ENCODE measurements at places on chromosomes 4 and X.

DNA sequence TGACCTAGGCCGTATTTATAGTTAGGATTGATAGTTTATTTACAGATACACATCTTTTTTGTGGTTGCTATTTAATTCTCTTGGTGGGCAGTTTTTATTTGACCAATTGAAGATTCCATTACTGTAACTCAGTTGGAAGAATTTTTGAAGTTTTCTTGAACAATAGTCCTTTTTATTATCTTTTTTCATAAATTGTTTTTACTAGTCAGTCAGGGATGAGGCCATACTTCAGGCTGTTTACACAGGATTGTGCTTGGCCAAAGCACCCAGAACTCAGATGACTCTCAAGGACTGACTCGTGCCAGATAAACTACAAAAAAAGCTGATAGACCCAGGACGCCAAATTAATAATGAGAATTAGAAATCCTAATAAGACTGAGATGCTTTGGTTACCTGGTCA is 7.0 kb downstream of the HERC3 start:
- no peak for DNase-seq

- no peak for DNase-seq
Measured at GRCh38 chrX:15158350-15158735, 111.5 kb downstream of the ASB9 start.

DNA sequence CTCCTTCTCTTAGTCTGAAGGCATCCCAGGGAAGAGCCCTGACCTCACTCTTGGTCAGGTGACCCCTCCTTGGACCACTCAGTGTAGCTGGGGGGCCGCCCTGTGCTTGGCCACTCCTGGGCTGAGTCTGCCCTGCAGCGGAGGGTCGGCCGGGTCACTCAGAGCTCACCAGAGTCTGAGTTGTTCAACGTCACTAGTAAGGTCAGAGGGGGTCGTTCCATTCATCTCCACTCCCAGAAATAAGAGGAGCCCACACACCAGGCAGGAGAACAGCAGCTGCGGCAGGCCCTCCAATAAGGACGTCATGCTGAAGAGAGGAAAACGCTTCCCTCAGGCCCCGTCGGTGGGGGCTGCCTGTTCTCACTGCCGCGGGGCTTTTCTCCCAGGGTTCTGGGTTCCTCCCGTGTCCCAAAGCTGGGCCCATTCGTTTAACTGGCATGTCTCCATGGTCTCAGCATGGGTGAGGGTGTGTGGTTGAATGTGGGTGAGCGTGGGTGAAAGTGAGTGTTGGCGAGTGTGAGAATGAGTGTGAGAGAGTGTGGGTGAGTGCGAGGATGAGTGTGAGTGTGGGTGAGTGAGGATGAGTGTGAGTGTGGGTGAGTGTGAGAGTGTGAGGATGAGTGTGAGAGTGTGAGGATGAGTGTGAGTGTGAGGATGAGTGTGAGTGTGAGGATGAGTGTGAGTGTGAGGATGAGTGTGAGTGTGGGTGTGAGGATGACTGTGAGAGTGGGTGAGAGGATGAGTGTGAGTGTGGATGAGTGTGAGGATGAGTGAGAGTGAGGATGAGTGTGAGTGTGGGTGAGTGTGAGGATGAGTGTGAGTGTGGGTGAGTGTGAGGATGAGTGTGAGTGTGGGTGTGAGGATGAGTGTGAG is 47.7 kb downstream of the ING2 start:
- no peak for DNase-seq

- no peak for DNase-seq
Measured at GRCh38 chr4:154081391-154081790, 292.5 kb upstream of the SFRP2 start.

- no peak for DNase-seq
Measured at GRCh38 chr4:20483416-20483815, 216.8 kb upstream of the PACRGL start.

DNA sequence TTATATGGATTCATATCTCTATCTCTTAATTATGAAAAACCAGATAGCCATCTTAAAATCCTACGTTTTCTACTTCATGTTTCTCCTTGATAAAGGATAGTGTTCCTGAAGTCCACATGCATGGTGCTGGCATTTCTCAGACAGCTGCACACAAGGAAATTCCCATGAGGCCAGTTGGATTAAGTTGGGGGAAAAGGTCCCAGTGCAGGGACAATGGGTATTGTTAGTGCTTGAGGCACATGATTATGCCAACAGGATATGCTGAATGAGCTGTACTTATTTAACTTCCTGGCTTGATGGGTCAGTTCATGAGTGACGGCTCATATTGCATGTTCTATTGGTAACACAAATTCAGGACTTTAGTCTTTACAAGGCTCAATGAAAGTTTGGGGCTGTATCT is 913.9 kb upstream of the NDST4 start:
- no peak for DNase-seq

GRCh38 chr4:17327591-17327990 is 184.3 kb downstream of the QDPR start:
- DNase-seq: no peak

- DNase-seq: no peak
Measured at GRCh38 chr4:10028910-10029309, 7.6 kb upstream of the SLC2A9 start.

DNA sequence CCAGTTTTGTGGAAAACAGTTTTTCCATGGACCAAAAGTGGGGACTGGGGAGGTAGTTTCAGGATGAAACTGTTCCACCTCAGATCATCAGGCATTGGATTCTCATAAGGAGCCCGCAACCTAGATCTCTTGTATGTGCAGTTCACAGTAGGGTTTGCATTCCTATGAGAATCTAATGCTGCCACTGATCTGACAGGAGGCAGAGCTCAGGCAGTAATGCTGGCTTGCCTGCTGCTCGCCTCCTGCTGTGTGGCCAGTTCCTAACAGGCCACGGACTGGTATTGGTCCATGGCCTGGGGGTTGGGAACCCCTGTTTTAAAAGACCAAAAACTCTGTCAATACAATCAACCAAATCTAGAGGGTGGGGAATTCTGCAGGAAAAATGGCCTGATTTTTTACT is 100.0 kb upstream of the EOLA2 start:
- no peak for DNase-seq

DNA sequence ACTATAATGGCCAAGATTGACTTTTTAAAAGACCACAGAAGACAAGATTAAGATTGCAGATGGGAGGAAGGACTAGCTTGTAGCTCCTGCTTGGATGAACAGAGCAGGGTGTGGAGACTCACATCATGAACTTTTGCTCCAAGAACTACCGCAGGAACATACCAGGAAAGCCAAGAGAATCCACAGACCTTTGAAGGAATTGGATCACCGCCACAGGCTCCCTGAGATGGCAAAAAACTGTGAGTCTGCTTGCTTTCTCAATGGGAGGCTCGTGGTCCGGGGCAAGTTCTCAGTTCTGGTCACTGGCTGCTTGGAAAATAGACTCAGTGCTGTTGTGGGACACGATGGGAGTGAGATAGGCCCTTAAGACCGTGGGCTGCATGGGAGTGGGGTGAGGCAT is 276.6 kb downstream of the CCSER1 start:
- DNase-seq: no peak

DNA sequence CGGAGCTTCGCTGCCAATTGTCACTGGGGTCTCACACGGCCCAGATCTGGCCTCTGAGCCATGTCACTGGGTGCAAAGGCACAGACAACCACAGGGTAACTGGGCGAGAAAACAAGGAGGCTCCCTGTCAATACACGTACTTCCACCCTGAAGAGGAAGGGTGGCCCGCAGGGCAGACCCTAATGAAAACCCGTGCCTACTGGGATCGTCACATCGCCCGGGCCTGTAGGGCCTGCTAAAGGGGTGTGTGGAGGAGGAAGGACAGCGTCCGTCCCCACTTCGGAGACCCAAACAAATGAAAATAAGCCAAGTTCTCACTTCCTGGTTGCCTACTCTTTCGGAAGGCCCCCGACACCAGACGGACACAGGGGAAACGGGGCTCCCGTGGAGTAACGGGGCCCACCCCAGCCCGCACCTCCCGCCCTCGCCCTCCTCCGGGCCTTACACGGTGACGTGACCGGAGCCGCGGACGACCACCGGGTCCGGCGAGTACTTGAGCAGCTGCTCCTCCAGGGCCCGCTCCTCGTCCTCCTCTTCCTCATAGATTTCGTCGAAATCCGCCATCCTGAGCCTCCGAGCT is 578 bp downstream of the CHIC2 start:
- peak; percentile 13 for DNase-seq

DNA sequence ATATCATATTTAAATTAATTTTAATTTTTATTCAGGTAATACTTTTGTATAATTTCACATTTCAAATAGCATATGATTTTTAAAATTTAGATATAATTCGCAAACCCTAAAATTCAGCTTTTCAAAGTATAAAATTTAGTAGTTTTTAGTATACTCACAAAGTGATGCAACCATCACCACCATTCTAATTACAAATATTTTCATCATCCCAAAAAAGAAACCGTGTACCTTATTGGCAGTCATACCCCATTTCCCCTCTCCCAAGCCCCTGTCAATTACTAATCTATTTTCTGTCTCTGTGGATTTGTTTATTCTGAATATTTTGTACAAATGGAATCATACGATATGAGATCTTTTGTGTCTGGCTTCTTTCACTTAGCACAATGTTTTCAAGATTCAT is 37.0 kb upstream of the KIT start:
- no peak for DNase-seq

DNA sequence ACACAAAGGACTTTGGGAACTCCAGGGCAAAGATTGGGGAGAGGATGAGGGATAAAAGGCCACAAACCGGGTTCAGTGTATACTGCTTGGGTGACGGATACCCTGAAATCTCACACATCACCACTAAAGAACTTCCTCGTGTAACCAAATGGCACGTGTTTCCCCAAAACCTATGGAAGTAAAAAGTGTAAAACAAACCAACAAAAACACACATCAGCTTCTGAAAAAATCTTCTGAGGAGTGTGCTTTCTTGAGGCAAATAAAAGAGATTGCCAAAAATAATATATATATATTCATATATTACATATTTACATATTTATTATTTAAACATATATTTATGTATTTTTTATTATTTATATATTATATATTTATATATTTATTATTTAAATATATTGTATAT is 3.9 kb downstream of the P2RY8 start:
- no peak for DNase-seq

DNA sequence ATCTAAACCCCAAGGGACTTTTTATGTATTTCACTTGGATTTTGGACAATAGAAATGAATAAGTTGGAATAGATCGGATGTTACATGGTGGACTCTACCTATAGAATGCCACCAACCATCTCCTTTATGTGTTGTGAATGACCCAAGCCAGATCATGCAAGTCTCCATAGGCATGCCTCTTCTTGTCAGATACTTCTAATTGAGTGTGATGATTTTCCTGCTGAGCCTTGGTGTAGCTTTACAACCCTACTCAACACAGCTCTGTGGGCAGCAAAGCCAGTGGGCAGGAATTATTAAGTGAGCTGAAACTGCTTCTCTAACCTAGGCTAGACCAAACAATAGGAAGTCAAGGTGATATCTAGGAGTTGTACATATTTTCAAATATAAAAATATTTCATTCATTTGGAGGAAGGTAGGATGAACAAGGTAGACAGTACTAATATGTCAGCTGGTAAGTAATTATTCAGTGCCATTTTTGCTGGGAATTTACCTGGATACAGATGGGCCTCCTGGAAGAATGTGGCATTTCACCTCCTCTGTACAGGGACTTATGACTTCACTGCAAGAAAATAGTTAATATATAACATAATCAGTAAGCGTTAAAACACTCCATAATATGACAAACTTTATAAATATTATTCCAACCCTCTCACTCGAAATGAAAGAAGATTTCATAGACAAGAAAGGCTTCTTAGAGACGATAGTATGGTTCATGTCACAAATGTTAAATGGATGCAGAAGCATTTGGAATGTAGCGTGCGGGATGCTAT is 298.0 kb upstream of the FAT1 start:
- DNase-seq: no peak

GRCh38 chr4:152936446-152937335 is 568 bp downstream of the FHDC1 start:
- DNase-seq: peak; percentile 11

- DNase-seq: no peak
Measured at GRCh38 chr4:24971192-24971591, 58.4 kb upstream of the CCDC149 start.

DNA sequence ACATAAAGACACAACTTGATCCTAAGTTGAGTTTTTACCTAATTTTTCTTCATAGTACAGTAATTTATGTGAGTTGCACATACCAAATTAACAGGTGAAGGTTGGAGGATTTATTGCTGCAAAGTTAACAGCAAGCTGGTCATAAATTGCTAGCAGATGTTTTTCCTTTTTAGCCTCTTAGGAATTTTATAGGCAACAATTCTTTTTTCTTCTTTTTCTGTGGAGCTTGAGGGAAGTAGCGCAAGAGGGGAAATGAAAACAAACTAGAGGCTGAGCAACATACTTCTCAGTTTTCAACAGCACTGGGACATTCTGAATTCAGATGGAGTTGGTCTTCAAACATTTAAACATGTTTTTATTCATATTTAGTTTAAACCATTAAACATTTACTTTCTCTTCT is 63.7 kb upstream of the TLR2 start:
- DNase-seq: no peak

GRCh38 chrX:108177351-108178142 is 86.0 kb downstream of the ATG4A start:
- DNase-seq: no peak

DNA sequence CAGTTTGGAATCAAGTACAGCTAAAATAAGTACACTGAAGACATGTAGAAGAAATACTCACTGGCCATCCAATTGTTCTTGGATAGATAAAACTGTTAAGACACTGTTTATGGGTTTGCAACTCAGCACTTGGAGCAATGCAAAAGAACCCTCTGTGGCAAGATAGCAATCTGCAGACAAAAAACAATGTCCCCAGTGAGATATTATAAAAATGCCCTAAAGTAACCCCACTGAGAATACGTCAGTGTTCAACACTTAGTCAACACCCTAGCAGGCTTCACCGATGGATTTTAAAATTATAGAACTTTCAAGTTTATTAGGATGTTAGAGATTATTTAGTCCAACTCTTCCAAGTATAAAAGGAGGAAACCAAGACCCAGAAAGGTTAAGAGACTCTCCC is 47.5 kb upstream of the NDP start:
- DNase-seq: no peak

- no peak for DNase-seq
Measured at GRCh38 chrX:153321381-153322124, at the start of gene PNMA6F. Gene PNMA6F (minus strand): TSS chrX:153321767. CDS start chrX:153320674, 1,093 bp downstream.

DNA sequence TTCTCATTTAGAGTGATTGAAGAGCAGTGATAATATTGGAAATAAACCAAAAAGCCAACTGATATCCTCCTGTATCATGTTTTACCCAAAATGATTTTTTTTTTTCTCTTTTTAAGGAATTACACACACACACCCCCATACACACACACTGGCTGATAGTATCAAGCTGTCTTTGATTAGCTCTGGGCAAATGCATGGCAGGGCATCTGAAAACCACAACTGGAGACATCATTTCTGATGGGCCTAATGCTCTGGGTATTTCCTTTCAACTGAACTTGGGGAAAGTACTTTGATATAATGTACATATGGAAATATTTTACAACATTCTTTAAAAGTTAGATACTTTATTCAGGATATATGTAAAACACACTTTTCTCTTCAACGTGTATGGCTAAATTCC is 14.2 kb upstream of the OSTC start:
- no peak for DNase-seq

All from activated CD4-positive, alpha-beta T cell treated with anti-CD3 and anti-CD28 coated beads, Interleukin-10, Interleukin-2, amounts not matched to agents 100 ng/mL and 50 ng/mL, durations not matched to agents 16 hours and 8 hours (primary cell).